Stimulated activated CD4-positive, alpha-beta T cell treated with anti-CD3 and anti-CD28 coated beads, Interleukin-12 subunit alpha, Interleukin-12 subunit beta, amount 100 ng/mL, for 48 hours (primary cell): ENCODE measurements at places on chromosomes 11 and 22.

DNA sequence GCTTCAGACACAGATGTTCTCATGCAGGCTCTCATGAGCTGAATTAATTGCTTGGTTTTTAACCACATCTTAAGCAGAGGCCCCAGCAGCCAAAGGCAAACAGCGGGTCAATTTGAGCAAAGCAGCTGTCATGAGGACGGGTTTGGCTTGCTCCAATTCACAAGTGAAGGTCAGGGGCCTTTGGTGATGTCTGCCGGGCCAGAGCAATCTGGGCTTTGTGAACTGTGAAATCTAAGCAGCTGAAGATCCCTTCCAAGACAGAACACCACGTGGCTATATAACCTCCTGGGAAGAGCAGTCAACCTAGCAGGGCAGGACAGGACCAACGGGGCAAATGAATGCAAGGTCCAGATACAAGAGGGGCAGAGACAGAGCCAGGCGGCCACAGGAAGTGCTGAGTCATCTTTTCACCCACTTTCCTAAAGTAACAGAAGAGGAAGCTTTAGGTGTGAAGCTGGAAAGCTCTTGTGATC, 187.3 kb upstream of the B3GAT1 start:
- no peak for DNase-seq

GRCh38 chr11:1168256-1168655, 10.5 kb downstream of the MUC5AC start:
- DNase-seq: no peak

GRCh38 chr11:123392431-123392830, 37.6 kb upstream of the GRAMD1B start:
- DNase-seq: no peak

GRCh38 chr11:24524156-24524555, 27.3 kb downstream of the LUZP2 start:
- DNase-seq: no peak

DNA sequence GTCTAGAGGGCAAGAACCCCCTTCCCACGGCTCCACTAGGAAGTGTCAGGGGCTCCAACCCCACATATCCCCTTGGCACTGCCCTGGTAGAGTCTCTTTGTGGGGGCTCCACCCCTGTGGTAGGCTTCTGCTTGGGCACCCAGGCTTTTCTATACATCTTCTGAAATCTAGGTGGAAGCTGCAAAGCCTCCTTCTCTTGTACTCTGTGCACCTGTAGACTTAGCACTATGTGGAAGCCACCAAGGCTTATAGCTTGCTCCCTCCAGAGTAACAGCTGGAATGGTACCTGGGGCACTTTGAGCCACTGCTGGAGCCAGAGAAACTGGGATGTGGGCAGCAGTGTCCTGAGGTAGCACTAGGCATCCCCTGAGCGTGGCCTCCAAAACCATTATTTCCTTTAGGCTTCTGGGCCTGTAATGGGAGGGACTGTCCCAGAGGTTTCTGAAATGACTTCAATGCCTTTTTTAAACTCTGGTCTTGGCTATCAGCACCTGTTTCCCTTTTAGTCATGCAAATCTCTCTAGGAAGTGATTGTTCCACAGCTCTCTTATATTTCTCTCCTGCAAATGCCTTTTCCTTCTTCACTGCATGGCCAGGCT, 68.4 kb downstream of the TRAF6 start:
- no peak for DNase-seq

DNA sequence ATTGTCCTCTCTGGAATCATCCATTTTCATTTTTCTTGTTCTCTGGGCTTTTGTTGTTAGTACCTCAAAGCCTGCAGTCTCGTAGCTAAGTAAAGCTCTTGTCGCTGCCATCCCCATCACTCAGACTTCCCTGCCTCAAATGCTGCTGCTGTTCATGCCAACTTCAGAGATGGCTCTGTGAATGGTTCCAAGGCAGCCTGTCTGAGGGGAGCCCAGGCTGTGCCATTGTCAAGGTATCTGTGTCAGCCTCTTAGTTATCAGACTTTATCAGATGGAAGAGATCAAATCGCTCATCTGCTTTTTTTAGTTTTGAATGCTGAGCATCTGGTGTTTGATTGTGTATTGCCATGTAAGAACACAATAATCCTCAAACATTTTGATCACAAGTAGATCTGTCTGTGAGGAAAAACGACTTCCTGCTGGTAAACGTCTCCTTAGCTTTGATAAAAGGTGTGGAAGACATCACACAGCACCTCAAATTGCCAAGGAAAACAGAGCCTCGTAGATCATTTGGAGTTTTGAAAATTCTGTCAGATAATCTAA, 304.2 kb upstream of the ZC3H12C start:
- DNase-seq: no peak

- no peak for DNase-seq
Observed at GRCh38 chr22:25098445-25099081, 101.1 kb upstream of the CRYBB3 start.

- no peak for DNase-seq
Observed at GRCh38 chr11:61905801-61906521, 11.4 kb downstream of the RAB3IL1 start.

- no peak for DNase-seq
Observed at GRCh38 chr11:6618117-6619003, 862 bp downstream of the TPP1 start.

DNA sequence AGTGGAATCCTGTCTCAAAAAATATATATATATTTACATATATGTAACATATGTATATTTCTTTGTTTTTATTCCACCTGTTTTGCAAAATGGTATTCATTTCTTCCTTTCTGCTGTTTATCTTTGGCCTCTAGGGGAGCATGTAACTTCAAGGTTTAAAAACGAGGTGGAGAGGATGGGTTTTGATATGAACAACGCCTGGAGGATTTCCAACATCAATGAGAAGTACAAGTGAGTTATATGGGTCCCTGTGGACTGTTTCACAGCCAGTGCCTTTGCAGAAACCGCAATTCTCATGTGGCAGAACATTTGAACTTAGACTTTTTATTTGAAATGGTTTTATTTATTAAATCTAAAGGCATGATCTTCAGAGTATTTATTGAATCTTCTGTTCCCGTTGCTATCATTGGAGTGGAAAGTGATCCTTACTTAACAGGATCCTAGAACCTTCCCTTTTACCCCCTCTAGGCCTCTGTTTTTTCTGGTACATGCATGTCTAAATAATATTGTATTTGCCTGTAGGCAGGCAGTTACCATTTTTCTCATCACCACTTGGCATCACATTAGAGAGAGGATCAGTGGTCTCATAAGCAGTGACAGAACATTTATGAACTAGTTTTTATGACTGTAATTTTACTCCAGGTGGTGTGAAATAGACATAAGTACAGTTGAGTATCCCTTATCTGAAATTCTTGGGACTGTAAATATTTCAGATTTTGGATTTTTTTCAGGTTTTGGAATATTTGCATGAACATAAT, 81.5 kb upstream of the HORMAD2 start:
- no peak for DNase-seq

GRCh38 chr11:119789766-119790407, 60.9 kb upstream of the NECTIN1 start:
- no peak for DNase-seq

- DNase-seq: no peak
Observed at GRCh38 chr22:36328635-36329253, 59.0 kb downstream of the MYH9 start.

DNA sequence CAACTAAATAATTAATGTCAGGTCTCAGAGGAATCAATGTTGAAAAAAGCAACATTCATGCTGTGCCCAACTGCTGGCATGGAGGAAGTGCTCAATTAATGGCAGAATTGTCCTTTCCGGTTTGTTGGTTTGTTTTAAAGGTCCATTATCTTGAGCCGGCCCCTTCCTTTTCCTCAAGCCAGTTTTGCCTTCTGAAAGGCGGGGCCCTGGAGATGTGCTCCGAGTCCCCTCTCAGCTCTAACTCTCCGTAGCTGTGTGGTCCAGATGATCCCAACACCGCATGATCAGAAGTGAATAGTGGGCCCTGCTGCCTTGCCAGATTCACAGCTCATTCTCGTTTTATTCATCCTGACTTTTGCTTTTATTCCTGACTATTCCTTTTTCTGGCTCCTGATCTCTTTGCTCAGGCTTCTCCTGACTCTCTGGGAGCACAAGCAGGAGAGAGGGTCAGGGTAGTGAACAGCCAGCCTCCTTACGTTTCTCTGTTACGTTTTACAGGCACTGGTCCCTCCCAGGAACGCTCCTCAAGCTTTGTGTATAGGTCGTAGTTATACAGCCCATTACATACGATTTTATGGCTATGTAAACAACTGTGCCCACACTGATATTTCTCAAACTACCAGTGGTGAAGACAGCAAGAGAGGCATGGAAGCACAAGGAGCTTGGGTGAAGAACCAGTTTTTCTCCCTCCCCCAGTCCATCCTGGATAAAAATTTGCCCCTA, 265.9 kb downstream of the LARGE1 start:
- DNase-seq: no peak

- DNase-seq: no peak
Observed at GRCh38 chr11:77687088-77687487, 49.5 kb upstream of the CLNS1A start.

DNA sequence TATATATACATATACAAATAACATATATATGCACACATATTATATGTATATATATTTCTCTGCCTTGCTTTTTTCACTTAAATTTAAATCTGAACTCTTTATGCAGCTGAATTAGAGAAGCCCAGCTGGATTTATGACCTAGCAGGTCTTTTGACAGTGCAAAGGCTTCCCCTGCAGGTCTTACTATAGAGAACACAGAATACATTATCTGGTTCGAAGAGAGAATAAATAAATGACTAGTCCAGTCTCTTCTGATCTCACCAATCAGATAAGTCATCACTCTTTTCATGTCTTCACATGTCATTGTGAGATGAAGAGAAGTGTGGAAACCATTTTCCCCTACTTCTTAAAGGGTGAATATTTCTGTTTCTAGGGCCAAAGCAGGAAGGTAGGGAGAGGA, 58.2 kb downstream of the OR10A6 start:
- DNase-seq: no peak

DNA sequence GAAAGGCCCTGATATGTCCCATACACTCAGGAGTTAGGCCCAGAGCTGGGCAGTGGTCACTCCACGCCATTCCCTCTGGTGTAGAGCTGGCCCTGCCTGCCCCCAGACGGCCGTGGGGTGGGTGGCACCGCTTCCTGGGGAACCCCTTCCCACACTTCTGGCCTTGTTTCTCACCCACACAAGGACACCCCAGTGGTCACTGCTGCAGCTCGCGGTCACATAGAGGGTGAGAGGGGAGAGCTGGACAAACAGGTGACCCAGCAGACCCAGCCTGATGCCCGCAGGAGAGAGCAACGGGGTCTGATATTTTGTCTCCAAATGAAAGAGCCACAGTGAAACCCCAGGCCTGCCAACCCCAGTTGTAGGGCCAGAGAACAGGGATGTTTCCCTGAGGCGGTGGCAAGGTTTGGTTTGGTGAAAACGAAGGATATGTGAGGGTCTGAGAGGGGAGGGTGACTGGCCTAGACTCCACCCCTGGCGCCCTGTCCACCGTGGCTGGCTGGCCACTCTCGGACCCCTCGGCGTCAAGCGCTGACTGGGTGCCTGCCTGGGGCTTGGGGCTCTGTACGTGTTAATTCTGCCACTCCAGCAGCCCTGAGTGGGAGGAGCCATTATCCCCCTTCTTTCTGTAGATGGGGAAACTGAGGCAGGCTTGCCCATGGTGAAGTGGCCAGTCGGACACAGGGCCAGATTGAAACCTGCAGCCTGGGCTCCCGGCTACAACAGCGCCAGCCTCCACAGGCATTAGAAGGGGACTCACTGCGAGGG, 71.0 kb upstream of the PPARA start:
- no peak for DNase-seq

- no peak for DNase-seq
Observed at GRCh38 chr11:38839071-38839470, 2241.0 kb upstream of the RAG2 start.

DNA sequence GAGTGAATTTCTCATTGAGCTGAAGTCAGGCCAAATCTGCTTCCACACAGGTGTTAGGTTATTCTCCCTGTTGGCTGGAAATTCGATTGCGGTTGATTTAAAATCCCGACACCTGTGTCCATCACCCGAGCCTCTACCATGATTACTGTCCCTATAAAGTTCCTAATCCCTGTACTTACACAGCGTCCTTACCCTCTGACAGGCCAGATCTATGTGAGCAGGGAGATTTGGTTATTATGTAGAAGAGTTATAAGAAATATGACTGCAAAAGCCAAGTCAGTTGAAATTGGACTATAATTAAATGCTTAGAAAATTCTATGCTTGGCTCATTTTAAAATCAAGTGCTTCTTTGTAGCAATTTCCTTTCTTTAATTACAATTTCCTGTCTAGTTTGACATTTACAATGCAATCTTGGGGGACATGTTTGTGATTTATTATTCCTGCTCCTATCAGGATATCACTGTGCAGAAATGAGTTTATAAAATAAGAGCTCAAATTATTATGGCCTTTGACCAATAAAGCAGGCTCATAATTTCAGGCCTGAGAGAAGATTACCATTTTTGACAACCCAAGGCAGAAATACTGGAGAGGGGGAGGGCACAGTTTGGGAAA, 32.5 kb upstream of the LMO1 start:
- DNase-seq: no peak

GRCh38 chr22:48488149-48488551, 1339.5 kb downstream of the BRD1 start:
- DNase-seq: no peak

DNA sequence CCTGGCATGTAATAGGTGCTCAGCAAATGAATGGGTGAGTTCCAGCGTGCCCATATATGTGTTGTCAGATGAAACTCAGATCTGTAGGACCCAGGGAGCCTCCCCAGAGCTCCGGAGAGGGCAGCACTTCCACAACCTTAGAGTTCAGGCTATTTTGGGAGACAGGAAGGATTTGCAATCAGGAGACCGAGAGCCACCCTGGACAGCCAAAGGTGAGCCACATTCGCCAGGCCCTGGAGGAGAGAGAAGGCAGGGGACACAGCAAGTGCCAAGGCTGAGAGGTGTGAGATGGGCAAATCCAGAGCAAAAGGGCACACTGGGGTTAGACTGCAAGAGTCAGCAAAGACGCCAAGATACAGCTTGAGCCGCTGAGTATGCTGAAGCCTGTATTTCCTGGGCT, 66.4 kb downstream of the CD82 start:
- no peak for DNase-seq

DNA sequence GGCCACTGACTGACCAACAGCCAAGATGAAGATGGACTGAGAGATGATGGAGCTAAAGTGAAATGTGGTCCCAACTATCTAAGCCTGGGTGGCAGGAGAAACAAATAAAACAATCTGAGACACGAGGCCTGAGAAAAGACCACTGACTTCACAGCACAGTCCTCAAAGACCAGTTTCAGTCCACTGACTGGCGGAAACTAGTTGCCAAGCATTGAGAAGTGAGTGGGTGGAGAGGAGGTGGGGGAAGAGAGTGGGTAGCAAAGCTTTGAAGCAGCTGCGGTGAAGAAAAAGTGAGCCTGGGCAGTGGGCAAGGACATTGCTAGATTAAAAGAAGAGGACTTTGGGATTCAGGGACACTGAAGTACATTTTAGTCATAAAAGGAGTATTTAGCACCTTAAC, 1.9 kb downstream of the MS4A1 start:
- DNase-seq: no peak
